ENCODE measurements at places on chromosomes 11 and 22. TPM values are rescaled to one million over a fixed set of nuclear protein-coding genes. Genes with fewer than 3 reads are reported as not detected.

DNA sequence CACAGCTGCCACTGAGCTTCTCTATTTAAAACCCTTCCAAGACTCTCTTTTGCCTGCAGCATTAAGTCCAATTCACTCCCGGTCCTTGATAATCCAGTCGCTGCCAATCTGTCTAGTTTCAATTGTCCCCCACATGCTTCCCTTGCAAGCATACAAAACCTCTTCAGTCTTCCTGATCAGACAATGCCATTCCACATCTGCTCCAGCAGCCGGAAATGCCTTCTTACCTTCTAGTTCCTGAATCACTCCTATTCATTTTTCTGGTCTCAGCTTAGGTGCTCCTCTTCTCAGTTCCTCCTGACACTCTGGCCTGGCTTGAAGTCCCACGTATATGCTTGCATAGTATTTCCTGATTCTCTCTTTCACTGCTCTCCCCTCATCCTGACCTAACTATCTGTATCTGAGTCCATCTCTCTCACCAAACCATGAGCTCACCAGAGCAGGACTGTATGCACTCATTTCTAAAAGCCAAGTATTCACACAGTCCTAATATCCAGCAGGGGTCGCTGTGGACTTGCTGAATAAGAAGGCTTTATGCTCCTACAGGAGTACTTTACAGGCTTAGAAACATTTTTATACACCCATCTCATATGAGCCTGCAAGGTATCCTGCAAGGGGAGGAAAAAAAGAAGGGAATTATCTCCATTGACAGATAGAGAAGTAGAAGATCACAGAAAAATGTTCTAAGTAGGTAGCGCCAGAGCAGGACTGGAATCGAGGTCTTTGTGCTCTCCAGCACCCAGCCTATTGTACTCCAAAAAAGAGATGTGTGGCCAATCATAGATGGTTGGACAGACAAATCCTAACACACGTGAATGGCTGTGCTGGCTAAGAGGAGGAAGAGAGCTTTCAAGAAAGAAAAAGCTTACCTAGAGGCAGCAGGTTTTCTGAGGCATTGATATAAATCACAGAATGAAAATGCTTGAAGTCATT lies 19.2 kb downstream of the XRRA1 start:
- no peaks in the 10 kb centered on the region for H3K27me3 ChIP-seq
- H3K4me1 ChIP-seq: no peaks in the 10 kb centered on the region
- peaks cover 39% of the 10 kb centered on the region for H3K36me3 ChIP-seq
- H3K27ac ChIP-seq: no peak overlapping the region
- peak; percentile 90 for DNase-seq
- no peak overlapping the region for H3K4me3 ChIP-seq

- H3K27me3 ChIP-seq: no peaks in the 10 kb centered on the region
- H3K27ac ChIP-seq: no peak overlapping the region
- no peaks in the 10 kb centered on the region for H3K36me3 ChIP-seq
Measured at GRCh38 chr11:95522874-95523273, 266.7 kb downstream of the FAM76B start.

DNA sequence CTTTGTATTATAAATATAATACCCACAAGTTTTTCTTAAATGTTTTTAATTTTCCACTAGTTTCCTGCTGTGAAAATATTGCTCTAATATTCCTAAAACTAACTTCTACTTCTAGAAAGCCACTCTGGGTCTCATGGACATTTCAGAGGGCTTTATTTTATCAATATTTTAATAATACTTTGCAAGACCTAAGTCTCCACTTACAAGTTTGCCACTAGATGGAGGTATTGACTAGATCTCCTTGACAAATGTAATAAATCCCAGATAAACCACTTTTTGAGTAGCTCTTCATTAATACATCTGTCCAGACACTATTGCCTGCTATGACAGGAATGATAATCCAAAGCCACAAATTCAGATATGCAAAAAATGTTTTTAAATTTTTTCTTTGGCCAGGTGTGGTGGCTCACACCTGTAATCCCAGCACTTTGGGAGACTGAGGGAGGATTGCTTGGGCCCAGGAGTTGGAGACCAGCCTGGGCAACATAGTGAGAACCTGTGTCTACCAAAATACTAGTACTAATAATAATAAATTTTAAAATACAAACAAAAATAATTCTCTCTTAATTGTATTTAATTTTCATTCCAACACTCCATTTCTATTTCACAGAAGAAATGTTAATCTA lies 3.5 kb upstream of the ACAT1 start:
- no peak overlapping the region for H3K27ac ChIP-seq
- no peaks in the 10 kb centered on the region for H3K36me3 ChIP-seq
- H3K27me3 ChIP-seq: no peaks in the 10 kb centered on the region
- DNase-seq: no peak
- H3K4me1 ChIP-seq: peaks cover 12% of the 10 kb centered on the region
- no peak overlapping the region for H3K4me3 ChIP-seq

DNA sequence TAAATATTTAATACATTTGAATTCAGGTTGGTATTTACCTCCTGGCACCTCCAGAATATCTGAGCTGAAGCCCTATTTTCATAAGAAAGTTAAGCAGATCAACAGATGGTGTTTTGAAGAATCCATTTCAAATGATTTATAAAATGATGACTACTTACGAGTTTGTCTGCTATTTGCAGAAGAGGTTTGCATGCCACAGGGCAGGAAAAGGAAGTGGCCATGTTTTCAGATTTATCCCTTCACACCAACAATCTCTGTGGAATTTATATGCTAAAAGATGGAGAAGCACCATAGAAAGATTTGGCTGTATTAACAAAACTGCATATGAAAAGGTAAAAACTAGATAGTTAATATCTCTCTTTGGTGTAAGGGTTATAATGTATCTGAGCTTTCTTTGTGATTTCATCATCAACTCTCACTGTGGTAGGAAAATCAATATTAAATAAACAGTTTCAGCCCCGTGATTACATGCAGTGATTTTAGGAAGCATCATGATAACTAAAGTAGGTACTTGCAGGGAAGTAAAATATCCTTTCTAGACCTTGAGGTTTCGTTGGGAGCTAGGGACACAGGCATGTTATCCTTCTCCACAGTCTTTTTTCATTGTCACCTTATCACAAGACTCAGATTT lies 2.6 kb downstream of the BMAL1 start:
- no peak overlapping the region for H3K27ac ChIP-seq
- H3K36me3 ChIP-seq: no peaks in the 10 kb centered on the region
- peak overlapping the region; percentile 85 for H3K4me3 ChIP-seq
- peaks cover 70% of the 10 kb centered on the region for H3K4me1 ChIP-seq

- H3K27ac ChIP-seq: no peak overlapping the region
- no peak overlapping the region for H3K4me3 ChIP-seq
- H3K4me1 ChIP-seq: no peaks in the 10 kb centered on the region
- DNase-seq: no peak
- H3K36me3 ChIP-seq: no peaks in the 10 kb centered on the region
Measured at GRCh38 chr11:98027652-98028051, 993.1 kb upstream of the CNTN5 start.

DNA sequence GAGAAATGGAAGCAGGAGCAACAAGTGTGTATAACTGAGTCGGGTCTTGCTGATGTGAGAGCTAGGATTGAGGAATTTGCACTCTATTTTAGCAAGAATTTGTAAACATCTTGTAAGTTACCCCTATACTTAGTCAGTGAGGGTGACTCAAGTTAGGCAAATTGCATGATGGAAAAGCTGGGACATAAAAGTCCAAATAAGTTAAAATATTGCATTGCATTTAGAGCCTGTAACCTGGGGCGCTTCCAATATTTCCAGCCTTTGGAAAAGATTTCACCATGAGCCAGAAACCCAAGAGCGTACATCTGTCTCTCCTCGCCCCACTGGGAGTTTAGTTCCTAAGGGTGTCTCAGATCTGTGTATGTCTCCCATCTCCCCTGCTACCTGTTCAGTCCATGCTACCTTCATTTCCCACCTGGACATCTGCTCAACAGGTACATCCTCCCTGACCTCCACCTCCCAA lies 37.0 kb upstream of the ACCSL start:
- H3K27me3 ChIP-seq: no peaks in the 10 kb centered on the region
- no peaks in the 10 kb centered on the region for H3K4me1 ChIP-seq
- no peak for DNase-seq
- H3K4me3 ChIP-seq: no peak overlapping the region
- H3K27ac ChIP-seq: no peak overlapping the region
- H3K36me3 ChIP-seq: no peaks in the 10 kb centered on the region

DNA sequence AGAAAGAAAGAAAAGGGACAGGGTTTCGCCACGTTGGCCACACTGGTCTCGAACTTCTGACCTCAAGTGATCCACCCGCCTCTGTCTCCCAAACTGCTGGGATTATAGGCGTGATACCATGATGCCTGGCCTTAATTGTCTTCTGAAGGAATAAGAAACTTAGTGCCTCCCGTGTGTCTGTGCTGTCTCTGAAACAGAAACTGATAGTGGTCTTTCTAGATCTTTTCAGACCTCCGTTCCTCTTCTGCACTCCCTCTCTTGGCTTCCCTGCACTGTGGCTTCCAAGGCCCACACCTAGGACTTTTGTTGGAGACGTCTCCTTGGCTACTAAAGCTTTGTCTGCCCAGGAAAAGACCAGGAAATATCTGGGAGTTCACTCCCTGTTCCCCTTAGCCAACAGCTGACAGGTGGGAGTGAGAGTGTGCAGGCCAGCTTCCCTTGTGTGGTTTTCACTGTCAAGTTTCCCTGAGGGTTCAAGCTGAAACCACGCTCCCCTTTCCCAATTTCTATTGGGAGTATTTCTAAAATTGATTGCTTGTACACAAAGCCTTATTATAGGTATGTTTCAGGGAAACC lies 10.1 kb upstream of the HTR3B start:
- H3K4me1 ChIP-seq: no peaks in the 10 kb centered on the region
- H3K36me3 ChIP-seq: no peaks in the 10 kb centered on the region
- H3K4me3 ChIP-seq: no peak overlapping the region
- peaks cover 2% of the 10 kb centered on the region for H3K27me3 ChIP-seq
- no peak overlapping the region for H3K27ac ChIP-seq

DNA sequence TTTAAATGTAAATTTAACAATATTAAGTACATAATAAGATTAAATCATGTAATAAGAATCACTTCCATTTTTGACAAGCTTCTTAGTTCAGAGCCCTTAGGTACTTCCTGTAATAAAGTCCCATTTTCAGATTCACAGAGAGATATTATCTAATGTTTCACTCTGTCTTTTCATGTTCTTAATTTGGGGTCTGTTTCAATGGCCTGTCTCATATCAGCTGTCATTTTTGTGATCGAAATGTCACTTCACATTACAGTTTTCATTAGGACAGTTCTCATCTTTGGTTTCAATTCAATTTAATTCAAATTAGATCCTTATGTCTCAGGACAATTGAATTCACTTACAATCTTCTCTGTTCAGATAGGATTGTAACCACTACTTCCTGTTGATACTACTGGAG lies 22.6 kb upstream of the OLFML1 start:
- H3K4me1 ChIP-seq: no peaks in the 10 kb centered on the region
- no peak for DNase-seq
- H3K27me3 ChIP-seq: peaks cover 5% of the 10 kb centered on the region
- no peak overlapping the region for H3K4me3 ChIP-seq
- no peak overlapping the region for H3K27ac ChIP-seq

DNA sequence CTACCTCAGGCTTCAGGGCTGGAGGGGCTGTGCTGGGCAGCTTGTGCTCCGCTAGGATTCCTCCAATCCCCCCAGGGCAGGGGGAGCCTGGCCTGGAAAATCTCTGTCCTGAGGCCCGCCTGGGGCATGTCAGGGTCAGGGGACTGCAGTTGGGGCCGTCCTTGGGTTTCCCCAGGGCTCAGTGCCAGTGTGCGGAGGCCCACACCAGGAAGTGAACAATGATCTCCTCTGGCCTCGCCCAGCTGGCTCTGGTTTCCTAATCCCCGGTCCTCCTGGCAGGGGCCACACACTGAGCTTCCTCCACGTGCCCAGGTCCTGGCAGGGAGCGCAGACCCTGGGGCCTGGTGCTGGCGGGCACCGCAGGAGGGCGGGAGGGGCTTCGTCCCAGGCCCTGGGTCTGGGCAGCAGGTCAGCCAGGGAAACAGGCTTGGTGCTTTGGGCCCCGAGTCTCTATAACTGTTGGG lies 1.4 kb upstream of the MUC2 start:
- H3K36me3 ChIP-seq: no peaks in the 10 kb centered on the region
- H3K27ac ChIP-seq: no peak overlapping the region
- no peaks in the 10 kb centered on the region for H3K27me3 ChIP-seq
- no peak for DNase-seq
- H3K4me3 ChIP-seq: no peak overlapping the region

GRCh38 chr11:44309478-44310205 lies at the start of gene ALX4:
Gene ALX4, minus strand, starts transcription at chr11:44310139. Its CDS starts 77 bp downstream, at chr11:44310062.
- DNase-seq: peak; percentile 32
- no peak within 1 kb of the TSS for H3K27ac ChIP-seq
- no peak within 1 kb of the TSS for H3K4me3 ChIP-seq
- H3K4me1 ChIP-seq: peaks cover 27% of the 10 kb centered on the region
- H3K36me3 ChIP-seq: no peaks in the 10 kb centered on the region

DNA sequence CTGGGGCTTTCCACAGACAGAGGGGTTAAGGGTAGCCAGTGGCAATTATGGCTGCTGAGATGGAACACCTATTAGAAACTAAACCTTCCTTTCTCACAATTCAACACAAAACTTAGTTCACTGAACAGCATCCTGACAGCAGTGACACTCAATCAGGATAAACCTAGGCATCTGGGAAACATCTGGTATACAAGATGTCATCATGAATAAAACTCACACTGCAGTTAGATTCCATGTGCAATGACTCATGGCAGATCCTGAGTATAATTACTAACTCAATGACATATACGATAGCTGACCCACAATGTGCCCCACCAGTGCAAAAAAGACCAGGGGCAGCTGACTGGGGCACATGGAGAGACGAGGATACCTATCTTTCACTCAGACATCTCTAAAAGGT lies 17.7 kb downstream of the RBFOX2 start:
- DNase-seq: no peak
- no peak overlapping the region for H3K4me3 ChIP-seq
- peaks cover 15% of the 10 kb centered on the region for H3K27me3 ChIP-seq
- H3K4me1 ChIP-seq: no peaks in the 10 kb centered on the region
- no peak overlapping the region for H3K27ac ChIP-seq
- H3K36me3 ChIP-seq: no peaks in the 10 kb centered on the region

GRCh38 chr22:28116219-28116673 lies 197.2 kb upstream of the PITPNB start:
- no peaks in the 10 kb centered on the region for H3K4me1 ChIP-seq
- no peak overlapping the region for H3K27ac ChIP-seq
- H3K4me3 ChIP-seq: no peak overlapping the region
- no peaks in the 10 kb centered on the region for H3K36me3 ChIP-seq

The PANX3 gene
- not detected for polyA plus RNA-seq

The ASCL3 gene
- not detected for polyA plus RNA-seq

The A4GALT gene
- not detected for polyA plus RNA-seq
